ENCODE measurements at places on chromosomes 11 and 22.

DNA sequence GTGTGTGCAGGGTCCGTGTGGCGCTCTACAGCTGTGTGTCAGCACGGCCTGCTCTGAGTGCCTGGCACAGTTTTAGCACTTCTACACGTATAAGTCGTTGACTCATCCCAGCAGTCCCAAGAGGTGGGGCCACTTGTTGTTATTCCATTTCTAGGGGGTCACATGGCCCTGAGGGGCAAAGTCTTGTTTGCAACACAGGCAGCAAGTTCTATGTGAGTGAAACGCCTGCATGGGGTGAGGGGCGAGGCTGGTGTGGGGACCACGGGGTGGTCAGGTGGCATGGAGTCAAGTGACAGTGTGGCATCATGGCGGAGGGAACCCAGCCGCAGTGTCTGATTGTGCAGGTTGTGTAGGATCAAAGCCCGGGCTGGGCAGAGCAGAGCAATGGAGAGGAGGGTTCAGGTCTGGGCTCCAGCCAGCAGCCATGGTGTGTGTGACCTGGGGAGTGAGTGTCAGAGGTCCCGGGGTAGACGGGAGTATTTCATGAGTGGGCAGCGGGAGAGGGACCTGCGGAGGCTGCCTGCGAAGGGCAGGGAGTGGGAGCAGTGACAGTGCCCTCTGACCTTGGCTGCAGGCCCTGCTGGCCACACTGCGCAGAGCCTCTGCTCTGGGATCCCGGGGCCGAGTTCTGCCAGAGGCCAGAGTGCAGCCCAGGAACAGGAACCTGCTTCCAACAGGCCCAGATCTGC is 27.9 kb downstream of the SHANK3 start:
- DNase-seq = no peak

- peak; percentile 93 for DNase-seq
Measured at GRCh38 chr11:46346886-46347636, at the start of gene DGKZ. Gene DGKZ (plus strand): TSS chr11:46347463. CDS start chr11:46347660, 197 bp downstream.

DNA sequence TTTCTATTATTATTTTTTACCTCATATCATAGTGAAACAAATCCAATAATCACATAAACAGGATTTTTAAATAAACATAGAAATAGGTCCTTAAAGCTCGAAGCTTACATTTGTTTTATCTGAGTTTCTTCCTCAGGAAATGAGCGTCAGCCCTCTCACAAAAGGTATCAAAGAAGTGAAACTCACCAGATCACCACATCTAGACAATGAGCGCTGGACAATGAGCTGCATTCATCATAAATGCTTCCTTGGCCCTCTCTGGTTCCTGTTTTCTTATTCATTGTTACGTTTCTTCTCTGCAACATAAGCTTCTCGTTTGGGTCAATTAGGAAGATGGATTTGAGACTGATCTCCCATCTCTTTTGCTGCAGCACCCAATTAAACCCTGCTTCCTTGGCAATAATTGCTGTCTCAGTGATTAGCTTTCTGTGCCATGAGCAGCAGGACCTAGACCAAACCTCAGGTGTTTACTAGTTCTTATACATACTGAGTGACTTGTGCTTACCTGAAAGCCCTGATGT is 649.9 kb upstream of the LUZP2 start:
- no peak for DNase-seq

- no peak for DNase-seq
Measured at GRCh38 chr22:47030143-47030661, 267.8 kb downstream of the TBC1D22A start.

- DNase-seq = peak; percentile 90
Measured at GRCh38 chr11:14578541-14578956, 58.4 kb upstream of the PSMA1 start.

GRCh38 chr11:87394924-87395323 is 357.2 kb downstream of the TMEM135 start:
- no peak for DNase-seq

DNA sequence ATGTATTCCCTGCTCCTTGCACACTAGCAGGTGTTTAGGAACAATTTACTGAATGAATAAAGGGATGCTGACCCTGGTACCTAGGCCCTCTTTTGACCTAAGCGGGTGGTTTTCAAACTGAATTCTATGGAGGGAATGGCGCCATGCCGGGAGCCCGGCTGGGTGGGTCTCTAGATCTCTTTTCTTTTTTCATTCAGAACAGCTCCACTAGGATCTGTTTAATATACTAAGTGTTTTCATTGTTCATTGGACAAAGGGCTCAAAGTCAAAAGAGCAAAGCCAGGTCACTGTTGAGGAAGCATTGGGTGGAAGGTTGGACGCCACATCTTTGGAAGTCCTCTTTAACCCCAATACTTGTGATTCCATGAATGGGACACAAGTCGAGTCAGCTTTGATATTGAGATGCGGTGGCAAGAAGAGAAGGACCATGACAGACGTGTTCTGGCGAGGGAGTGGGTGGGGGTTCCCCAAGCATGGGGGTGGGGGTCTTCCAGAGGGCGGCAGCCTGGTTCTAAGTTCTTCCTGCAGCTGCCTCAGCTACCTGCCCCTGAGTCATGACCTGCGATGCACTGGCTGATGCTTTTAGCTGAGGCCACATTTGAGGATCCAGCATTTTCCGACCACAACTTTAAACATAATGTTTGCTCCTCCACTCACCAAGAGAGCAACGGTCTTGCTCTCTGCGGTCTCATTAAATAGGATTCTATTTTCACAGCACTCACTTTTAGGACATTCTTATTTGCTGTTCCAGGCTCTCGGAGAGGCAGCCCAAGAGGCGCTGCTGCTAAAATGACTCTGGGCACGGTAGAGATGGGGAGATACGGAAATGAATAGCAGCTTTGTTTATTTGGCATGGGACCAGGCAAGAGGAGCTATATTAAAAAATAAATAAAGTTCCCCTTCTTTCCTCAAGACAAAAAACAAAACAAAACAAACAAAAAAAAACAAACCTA is 100.6 kb downstream of the FBXO7 start:
- DNase-seq = no peak

DNA sequence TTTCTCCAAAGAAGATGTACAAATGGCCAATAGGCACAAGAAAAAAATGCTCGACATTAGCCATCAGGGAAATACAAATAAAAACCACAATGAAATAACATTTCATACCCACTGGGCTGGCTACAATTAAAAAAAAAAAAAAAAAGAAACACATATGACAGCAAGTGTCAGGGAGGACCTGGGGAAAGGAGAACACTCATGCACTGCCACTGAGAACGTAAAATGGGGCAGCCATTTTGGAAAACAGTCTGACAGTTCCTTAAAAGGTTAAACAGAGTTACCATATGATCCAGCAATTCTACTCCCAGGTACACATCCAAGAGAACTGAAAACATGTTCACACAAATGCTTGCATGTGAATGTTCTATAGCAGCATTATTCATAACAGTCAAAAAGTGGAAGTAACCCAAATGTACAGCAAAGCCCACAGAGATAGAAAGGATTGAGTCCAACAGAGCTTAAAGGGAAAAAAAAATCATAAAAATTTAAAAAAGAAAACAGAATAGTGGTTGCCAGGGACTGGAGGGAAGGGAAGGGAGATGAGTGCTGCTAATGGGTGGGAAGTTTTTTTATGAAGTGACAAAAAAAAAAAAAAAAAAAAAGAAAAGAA is 48.4 kb upstream of the CYP2D6 start:
- DNase-seq = no peak

GRCh38 chr11:83287631-83288030 is 1.5 kb upstream of the CCDC90B start:
- DNase-seq = no peak

- no peak for DNase-seq
Measured at GRCh38 chr22:48902983-48903650, 924.6 kb downstream of the BRD1 start.

DNA sequence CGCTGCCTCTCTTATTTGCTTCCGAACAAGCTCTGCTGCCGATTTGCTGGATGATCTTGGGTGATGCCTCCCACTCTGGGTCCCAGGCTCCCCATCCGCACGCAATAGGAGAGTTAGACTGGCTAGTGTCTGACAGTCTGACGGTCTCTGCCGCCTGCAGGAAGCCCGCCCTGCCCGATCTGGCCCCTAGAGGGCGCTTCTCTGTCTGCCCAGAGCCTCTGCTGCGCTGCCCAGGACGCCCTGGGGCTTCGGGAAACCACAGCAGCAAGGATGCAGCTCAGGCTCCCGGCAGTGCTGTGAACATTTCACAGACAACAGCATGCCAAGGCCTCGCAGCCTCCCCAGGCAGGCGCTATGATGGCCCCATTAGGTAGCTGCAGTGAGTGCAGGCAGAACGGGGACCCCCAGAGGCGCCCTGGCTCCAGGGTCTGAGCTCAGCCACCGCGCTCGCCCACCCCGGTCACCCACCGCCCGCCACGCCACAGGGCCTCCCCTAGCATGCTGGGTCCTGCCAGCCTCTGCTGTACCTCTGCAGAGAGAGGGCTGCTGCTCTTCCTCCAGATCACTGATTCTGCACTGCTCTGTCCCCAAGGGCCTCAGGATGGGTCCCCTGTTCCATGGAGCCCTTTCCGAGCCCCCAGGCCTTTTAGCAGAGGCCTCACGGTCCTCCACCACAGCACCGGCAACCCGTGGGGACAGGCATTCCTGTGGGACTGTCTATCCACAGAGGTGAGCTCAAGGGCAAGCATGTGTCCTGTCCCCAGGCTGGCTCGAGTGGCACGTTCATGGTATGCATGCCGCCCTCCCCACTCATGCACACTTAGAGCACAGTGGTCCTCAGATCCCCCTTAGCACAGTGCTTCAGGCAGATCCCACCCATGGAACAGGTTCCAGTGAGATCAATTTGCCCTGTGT is 4.3 kb upstream of the BAIAP2L2 start:
- DNase-seq = peak; percentile 78

GRCh38 chr22:49800408-49801238 is 27.1 kb downstream of the BRD1 start:
- DNase-seq = no peak

DNA sequence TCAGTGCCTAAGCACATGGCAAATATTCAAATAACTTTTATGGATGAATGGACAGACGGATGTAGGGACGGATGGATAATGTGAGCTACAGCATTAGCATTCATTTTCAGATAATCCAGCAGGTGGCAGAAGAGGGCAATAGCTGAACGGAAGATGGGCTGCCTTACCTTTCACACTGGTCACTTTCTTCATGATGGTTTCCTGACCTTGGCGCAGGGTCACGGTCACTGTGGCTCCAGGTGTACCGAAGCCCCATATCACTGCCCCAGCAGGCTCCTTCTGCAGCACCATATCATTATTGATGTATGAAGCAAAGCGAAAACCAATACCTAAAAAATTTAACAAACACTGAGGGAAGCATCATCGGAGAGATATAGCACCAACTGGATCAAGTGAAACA is 4.3 kb downstream of the SIAE start:
- DNase-seq = peak; percentile 69

- no peak for DNase-seq
Measured at GRCh38 chr11:96964661-96965060, 574.8 kb downstream of the JRKL start.

DNA sequence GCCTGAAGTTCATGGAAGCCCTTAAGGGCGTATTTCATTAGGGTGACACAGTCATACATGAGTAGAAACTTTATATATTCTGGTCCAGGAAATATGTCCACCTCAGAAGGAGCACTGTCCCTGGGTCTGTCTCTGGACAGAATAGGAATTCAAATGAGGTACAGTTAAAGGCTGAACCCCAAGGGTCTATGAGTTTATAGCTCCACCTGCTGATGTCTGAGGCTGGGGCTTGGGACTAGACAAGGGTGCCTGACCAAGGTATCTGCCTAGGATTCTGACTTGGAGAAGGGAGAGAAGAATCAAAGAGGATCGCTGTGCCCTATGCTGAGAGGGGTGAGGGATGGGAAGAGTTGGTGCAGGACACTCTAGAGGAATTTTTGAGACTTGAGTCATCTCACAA is 14.9 kb downstream of the HEPHL1 start:
- DNase-seq = no peak

DNA sequence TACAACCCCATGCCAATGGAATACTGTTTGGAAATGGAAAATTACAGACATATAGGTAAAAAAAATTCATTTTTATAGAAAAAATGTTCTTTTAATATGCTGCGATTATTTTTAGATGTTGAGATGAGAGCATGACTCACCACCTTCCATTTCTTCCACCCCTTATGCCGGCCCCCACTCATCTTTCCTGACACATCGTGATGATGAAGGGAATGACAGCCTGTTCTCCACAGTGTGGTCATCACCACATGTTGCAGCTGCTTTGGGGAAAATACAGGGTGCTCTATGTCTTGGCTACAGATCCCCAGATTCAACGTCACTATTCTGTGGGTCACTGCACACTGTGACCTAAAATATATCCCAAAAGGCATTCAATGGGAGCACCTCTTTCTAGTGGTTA is 916.2 kb downstream of the METTL15 start:
- DNase-seq = no peak

DNA sequence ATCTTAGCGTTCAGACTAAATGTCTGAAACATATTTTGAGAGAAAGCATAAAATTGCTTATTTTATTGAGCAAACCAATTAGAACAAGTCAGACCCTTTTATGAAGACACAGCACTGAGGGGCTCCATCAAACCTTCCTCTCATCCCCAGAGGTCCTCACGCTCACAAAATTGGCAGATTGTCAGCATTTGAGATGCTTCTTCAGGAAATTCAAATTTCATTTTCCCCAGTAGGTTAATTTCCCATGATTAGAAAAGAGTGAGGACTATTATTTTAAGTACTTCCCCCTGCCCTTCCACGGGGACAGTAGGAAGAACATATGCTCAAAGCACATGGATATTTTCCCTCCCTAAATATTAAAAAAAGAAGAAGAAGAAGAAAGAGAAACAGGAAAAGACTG is 851.8 kb downstream of the BRD1 start:
- no peak for DNase-seq

- DNase-seq = no peak
Measured at GRCh38 chr11:64455456-64456261, 96.7 kb downstream of the RPS6KA4 start.

DNA sequence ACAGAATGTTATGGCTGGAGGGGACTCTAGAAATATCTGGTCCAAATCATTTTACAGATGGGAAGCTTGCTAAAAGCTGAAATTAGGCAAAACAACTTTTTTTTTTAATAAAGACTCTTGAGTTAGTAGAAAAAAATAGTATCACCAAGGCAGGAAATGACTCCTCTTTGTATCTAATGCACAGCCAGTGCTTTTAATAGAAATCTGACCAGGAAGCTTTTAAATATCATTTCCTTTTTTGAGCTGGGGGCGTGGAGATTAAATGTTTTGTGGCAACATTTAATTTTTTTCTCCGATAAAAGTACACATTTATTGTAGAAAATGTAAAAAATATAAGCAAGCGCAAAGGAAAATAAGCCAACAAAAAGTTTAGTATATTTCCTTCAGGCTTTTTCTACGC is 22.5 kb downstream of the TRAF6 start:
- DNase-seq = no peak

GRCh38 chr22:31124811-31125465 is 2.2 kb downstream of the INPP5J start:
- DNase-seq = no peak

GRCh38 chr11:110121204-110121603 is 28.0 kb downstream of the ZC3H12C start:
- no peak for DNase-seq

GRCh38 chr11:90251599-90251998 is 28.8 kb upstream of the CHORDC1 start:
- no peak for DNase-seq

DNA sequence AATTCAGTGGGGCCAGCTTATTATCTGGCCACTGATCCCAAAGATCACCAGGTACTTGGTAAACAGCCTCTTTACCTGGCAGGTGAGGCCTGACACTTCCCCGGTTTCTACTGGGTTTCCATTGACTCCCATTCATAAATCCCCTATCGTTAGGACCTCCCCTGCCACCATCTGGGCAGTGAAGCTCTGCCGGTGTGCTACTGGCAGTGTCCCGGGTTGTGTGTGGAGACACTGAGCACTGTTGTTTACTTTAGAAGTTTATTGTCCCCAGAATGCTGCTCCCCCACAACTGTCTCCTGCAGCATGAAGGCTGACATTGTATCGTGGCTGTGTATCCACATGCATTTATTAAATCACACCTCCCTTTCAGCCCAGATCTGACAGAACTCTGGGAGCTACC is 142.7 kb downstream of the WNT7B start:
- DNase-seq = no peak
